GM04503 (cell line): ENCODE measurements at places on chromosomes 1 and 21.

GRCh38 chr1:43436371-43436770, 17.4 kb downstream of the HYI start:
- DNase-seq: no peak

DNA sequence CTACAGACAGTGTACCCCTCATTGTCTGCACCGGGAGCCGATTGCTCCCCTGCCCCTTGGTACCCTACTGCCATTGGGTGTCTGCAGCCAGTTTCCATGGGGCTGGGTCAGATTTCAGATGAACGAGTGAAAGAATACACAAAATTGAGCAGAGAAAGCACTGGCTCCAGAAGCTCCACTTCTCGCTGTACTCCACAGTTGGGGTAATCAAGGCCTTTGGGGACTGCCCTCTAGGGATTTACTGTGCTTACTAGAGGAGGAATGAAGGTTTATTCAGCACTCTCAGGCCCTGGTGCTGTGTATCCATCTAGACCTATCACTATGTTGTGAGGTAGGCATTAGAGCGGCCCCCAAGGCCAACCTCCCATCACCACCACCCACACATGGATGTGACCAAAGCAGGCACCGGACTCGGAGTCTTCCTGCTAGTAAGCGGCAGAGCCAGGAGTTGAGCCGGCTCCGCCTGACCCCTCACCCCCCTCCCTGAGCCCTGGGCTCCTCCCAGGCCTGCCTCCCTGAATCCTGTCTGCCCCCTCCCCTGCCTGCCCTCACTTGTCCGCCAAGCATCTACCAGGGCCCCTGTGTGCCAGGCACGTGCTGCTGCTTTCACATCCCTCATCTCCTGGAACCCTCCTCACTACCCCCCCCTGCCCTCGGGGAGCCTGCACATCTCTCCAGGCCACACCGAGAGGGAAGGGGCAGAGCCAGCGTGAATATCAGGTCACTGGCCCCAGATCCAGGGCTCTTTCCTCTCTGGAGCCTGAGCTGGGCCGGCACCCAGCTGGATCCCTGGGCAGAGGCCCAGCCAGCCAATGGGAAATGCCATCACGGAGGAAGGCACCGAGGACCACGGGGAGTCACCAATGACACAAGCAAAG, 23.3 kb downstream of the KCNN3 start:
- DNase-seq: no peak

- peak; percentile 68 for DNase-seq
Observed at GRCh38 chr1:106700211-106700610, 356.3 kb upstream of the PRMT6 start.

DNA sequence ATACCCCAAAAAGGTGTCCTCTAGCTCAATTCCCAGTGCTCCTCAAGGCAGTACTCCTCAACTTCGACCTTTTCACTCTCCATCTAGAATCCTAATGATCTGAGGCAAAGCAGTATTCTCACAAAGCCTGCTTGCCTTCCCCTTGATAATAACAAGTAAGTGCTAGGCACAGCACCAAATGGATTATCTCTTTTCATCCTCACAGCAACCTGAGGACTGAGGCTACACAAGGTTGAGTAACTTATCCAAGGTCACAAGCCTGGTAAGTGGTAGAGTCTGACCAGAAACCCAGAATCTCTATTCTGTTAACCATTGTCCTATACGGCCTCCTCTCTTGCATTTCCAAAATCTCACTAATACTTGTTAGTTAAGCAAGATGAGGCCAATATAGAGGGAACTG, 5.1 kb downstream of the SYDE2 start:
- no peak for DNase-seq

- DNase-seq: no peak
Observed at GRCh38 chr1:96632045-96632664, 89.4 kb upstream of the PTBP2 start.

GRCh38 chr21:39082656-39083376, 100.4 kb downstream of the PSMG1 start:
- no peak for DNase-seq
